Activated CD8-positive, alpha-beta memory T cell treated with anti-CD3 and anti-CD28 coated beads, Interleukin-2, amount 10 ng/mL, durations not matched to agents 7 days and 5 days (primary cell): ENCODE measurements at places on chromosomes 2 and 18. TPM values are rescaled to one million over a fixed set of nuclear protein-coding genes. Genes with fewer than 3 reads are reported as not detected.

DNA sequence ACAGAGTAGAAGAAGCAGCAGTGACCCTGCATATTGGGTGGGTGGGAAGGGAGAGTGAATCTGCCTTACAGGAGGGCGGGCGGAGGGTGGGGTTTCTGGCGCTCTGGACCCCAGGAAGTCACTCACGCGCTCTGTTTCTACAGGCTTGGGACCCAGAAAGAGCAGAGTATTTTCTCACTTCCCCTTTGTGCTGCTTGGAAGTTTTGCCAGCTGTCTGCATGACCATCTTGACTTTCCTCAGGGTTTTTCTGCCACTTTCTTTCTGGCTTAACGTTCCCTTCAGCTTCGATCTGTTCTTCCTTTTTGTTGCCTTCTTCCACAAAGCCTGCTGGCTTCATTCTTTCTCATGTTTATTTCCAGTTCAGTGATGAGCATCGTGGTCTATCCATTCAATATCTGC is 383.1 kb downstream of the GALR1 start:
- DNase-seq: no peak
- no peaks in the 10 kb centered on the region for H3K4me1 ChIP-seq
- no peaks in the 10 kb centered on the region for H3K27me3 ChIP-seq
- no peaks in the 10 kb centered on the region for H3K36me3 ChIP-seq

GRCh38 chr2:192197357-192197756 is 2.6 kb upstream of the TMEFF2 start:
- no peak for DNase-seq
- H3K4me1 ChIP-seq: peaks cover 26% of the 10 kb centered on the region
- no peak overlapping the region for H3K27ac ChIP-seq

GRCh38 chr18:54783139-54783538 is 45.1 kb upstream of the RAB27B start:
- H3K27ac ChIP-seq: no peak overlapping the region
- peaks cover 3% of the 10 kb centered on the region for H3K4me1 ChIP-seq
- no peaks in the 10 kb centered on the region for H3K27me3 ChIP-seq
- no peak overlapping the region for H3K4me3 ChIP-seq
- H3K36me3 ChIP-seq: no peaks in the 10 kb centered on the region

SERPINB11 gene
- not detected for total RNA-seq

GRCh38 chr2:74585406-74586185 is 31.1 kb downstream of the DOK1 start:
- peaks cover 37% of the 10 kb centered on the region for H3K4me1 ChIP-seq
- H3K27me3 ChIP-seq: peaks cover 13% of the 10 kb centered on the region
- DNase-seq: peak; percentile 58

DNA sequence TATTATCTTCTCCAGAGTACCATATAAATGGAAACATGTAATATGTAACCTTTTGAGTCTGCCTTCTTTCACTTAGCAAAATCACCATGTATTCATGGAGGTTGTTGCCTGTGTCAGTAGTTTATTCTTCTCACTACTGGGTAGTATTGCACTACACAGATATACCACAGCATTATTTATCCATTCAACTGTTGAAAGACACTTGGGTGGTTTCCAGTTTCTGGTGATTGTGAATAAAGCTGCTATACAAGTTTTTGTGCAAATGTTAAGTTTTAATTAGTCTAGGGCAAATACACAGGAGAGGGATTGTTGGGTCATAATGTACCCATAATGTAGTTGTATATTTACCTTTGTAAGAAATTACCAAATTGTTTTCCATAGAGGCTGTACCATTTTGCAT is 29.6 kb upstream of the RPRD1A start:
- peaks cover 11% of the 10 kb centered on the region for H3K4me1 ChIP-seq
- H3K36me3 ChIP-seq: peaks cover under 1% of the 10 kb centered on the region
- no peak overlapping the region for H3K27ac ChIP-seq
- no peak for DNase-seq
- peaks cover 11% of the 10 kb centered on the region for H3K27me3 ChIP-seq
- H3K4me3 ChIP-seq: no peak overlapping the region

FHOD3 gene
- not detected for total RNA-seq

SCTR gene
- not detected for total RNA-seq

FABP1 gene
- not detected for total RNA-seq

DNA sequence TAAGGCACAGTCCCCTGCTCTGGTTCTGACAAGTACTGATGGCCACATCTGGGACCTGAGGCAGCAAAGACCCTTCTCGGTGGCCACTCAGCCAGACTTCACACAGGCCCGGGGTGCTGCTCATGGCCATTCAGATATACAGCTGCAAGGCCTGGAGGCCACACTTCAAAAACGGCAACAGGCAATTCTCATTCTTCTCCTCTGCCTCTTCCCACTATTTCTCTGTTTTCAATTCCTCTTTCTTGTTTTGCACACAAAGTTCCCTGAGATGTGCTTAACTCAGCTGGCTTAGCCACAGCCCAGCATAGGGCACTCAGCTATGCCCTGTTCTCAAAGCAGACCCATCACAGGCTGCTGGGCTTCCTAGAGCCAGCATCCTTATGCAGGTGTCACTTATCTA is 29.9 kb downstream of the PTPN18 start:
- peaks cover 24% of the 10 kb centered on the region for H3K36me3 ChIP-seq
- H3K4me1 ChIP-seq: peaks cover 9% of the 10 kb centered on the region
- H3K27ac ChIP-seq: no peak overlapping the region
- H3K27me3 ChIP-seq: no peaks in the 10 kb centered on the region
- no peak for DNase-seq

- H3K27me3 ChIP-seq: peaks cover 4% of the 10 kb centered on the region
- H3K4me1 ChIP-seq: no peaks in the 10 kb centered on the region
- H3K4me3 ChIP-seq: no peak overlapping the region
- no peak overlapping the region for H3K27ac ChIP-seq
- peak; percentile 11 for DNase-seq
- H3K36me3 ChIP-seq: no peaks in the 10 kb centered on the region
These were observed 46.3 kb upstream of the RALBP1 start for GRCh38 chr18:9428862-9429661.

GPBAR1 gene
- 0.73 TPM for total RNA-seq

CD302 gene
- 0.16 TPM for total RNA-seq

DNA sequence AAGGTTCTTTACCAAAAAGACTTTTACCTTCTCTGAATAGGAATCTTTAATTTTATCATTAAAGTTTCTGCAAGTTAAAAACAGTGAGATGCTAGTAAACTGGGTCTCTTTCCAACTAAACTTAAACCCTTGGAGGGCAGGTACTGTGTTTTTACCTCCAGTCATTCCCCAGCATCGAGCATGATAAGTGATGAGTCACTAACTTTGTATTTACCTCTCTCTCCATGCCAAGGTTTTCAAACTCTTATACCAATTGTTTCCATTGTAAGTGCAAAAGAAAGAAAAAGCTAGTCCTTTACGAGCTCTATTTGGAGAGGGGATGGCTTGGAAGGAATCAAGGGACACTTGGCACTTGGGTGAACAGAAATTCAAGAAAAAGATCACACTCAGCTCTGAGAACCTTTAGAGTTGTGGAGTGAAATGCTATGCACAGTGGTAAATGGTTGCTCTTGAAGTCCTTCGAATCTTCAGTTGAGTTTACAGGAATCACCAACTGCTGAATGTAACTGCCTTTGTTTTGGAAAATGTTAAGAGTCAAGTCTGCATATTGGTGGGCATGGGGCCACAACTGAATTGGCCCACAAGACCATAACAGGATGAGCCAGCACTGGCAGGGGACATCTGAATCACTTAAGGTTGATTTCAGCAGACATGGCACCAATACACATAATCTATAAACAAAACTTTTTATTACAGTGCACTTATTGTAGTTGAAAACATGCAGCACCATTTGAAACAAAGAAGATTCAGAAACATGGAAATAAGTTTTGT is 8.3 kb upstream of the RBM43 start:
- H3K4me3 ChIP-seq: no peak overlapping the region
- DNase-seq: no peak
- peaks cover 46% of the 10 kb centered on the region for H3K36me3 ChIP-seq
- H3K4me1 ChIP-seq: peaks cover 6% of the 10 kb centered on the region
- H3K27ac ChIP-seq: no peak overlapping the region

- H3K4me3 ChIP-seq: no peak overlapping the region
- H3K36me3 ChIP-seq: no peaks in the 10 kb centered on the region
- H3K27me3 ChIP-seq: no peaks in the 10 kb centered on the region
- DNase-seq: no peak
- no peaks in the 10 kb centered on the region for H3K4me1 ChIP-seq
These were observed 291.2 kb downstream of the ALPK2 start for GRCh38 chr18:58337686-58338085.
